SK-MEL-5 (cell line): ENCODE measurements at places on chromosomes 5 and 9. TPM values are rescaled to one million over a fixed set of nuclear protein-coding genes. Genes with fewer than 3 reads are reported as not detected.

GRCh38 chr9:35763181-35763580 lies 9.1 kb upstream of the MSMP start:
- no peak for DNase-seq

DNA sequence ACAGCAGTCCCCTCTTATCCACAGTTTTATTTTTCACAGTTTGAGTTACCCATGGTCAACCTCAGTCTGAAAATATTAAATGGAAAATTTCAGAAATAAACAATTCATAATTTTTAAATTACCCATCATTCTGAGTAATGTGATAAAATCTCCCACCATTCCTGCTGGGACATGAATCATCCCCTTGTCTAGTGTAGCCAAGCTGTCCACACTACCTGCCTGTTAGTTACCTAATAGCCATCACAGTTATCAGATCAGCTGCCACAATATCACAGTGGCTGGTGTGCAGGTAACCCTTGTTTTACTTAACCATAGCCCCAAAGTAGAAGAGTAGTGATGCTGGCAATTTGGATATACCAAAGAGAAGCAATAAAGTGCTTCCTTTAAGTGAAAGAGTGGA lies 10.7 kb downstream of the PLGRKT start:
- DNase-seq, result no peak

DNA sequence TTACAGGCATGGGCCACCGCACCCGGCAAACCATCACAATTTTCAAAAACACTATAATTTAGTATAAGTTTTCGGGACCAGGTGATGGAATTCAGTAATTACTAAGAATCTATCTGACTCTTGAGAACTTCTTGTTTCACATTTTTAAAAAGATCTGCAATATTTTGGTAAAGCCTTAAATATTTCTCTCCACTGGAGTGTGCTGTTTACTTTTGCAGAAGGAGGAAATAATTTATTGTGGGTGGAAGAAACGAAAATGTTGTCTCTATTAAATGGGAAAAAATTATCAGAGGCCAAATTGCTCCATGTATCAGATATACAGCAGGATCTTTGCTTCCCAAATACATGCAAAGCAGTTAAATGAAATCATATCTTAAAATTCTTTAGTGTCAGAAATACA lies 566.8 kb upstream of the CYLC2 start:
- DNase-seq, result peak; percentile 25

- DNase-seq, result no peak
Observed at GRCh38 chr5:52760695-52761366, 26.9 kb upstream of the ITGA1 start.

DAB2 gene
- 221 and 253 TPM in 2 replicates for total RNA-seq

DNA sequence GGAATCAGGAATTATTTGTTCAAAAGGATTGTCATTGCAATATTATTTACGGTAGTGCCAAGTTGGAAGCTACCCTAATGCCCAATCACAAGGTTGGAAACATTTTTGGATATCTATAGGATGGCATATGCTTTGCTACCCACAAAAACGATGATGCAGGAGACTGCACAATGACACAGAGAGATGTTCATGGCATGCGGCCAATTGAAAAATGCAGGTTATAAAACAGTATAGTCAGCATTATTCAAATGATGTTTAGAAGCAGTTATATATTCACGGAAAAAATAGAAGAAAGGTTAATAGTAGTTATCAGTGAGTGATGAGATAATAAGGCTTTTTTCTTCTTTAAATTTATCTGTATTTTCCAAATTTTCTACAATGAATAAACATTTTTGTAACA lies 5.9 kb upstream of the ACSL6 start:
- no peak for DNase-seq

DAPK1 gene
- 31.4 and 38.1 TPM in 2 replicates for total RNA-seq

- DNase-seq, result no peak
Observed at GRCh38 chr5:12865529-12865928, 961.3 kb upstream of the CTNND2 start.

ST8SIA4 gene
- 2.0 and 2.1 TPM in 2 replicates for total RNA-seq

DNA sequence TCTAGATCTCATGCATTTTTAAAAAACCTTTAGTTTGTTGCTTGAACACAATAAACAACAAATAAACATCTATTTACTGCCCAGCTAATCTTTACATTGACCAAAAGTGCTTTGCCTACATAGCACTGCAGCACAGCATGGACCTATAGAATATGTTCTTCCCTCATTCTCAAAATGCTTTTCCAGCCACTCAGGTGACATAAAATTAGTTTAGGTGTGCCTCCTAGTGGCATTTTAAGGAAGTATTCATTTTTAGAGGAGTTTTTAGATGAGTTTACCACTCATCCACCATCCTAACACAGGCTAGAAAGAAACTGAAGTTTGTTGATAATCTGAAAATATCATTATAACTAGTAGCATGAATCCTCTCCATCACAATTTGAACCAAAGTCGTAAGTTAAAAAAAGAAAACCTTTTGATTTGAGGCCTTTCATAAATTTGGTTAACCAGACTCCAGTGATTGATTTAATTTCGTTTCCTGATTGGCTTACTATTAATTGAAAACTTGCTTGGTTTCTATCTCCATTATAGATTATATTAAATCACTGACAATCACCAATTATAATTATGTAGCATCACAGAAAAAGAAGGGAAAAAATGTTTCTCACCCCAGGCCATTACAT lies 12.6 kb downstream of the PLGRKT start:
- peak; percentile 53 for DNase-seq

- DNase-seq, result no peak
Observed at GRCh38 chr9:89541798-89542197, 43.9 kb upstream of the SEMA4D start.

GRCh38 chr5:179678223-179679013 lies 2.4 kb downstream of the CBY3 start:
- peak; percentile 92 for DNase-seq

DNA sequence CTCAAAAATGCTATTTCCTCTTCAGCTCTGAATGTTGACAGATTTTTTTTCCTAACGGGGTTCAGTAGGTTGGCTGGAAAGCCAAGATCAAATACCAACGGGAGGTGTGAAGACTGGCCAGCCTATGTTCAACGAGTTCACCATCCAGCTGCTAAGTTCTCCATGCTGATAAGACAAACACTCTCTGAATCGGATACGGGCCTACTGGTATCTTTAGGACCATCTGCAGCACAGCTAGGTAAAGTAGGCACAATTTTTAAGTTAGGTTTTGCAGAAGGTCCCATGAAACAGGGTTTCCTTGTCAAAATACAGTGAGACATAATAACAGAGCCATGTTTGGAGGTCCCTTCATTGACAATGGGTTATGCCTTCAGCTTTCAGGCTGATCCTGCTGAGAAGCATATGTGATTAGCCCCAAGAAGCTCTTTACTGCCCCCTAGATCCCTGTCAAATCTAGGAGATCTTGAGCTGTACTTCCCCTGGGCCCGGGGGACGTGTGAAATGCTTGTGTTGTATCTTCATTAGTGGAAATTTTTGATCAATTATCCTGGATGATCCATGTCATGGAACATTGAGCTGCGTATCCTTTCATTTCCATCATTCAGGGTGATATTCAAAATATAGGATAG lies 60.6 kb downstream of the PGM5 start:
- DNase-seq, result peak; percentile 67

GMCL2 gene
- total RNA-seq, result not detected in 2 replicates

LARP1 gene
- 47.6 and 54.5 TPM in 2 replicates for total RNA-seq
